ENCODE measurements at places on chromosomes 3 and 15.

GRCh38 chr3:23308986-23309625, 106.0 kb downstream of the UBE2E2 start:
- no peak for DNase-seq

GRCh38 chr3:4900298-4900697, 78.9 kb upstream of the BHLHE40 start:
- no peak for DNase-seq

GRCh38 chr3:195872800-195873199, 35.6 kb downstream of the TNK2 start:
- no peak for DNase-seq

GRCh38 chr3:99856437-99857220, 39.0 kb downstream of the CMSS1 start:
- DNase-seq = no peak

- DNase-seq = no peak
Measured at GRCh38 chr15:70411143-70411863, 313.6 kb upstream of the TLE3 start.

GRCh38 chr15:31977812-31978661, 52.3 kb upstream of the CHRNA7 start:
- peak; percentile 15 for DNase-seq

DNA sequence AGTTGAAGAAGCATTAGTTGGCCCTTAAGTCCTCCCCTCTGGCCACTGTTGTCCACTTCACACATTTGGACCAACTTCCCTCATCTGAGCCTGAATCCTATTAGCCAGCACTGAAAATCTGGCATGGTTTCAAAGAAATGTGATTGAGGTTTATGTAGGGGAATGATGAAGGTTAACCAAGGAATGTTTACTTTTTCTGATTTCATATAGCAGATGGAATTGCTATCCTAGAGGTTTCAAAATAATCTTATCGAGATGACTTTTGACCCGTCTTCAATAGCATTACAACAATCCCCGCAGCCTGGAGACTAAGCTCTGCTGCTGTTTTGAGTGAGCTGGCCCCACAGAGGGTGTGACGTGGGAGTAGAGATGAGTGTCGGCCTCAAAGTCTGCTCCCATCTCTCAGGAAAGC, 200.8 kb upstream of the IL12A start:
- no peak for DNase-seq

- peak; percentile 6 for DNase-seq
Measured at GRCh38 chr3:40753291-40753770, 228.6 kb downstream of the ZNF621 start.

DNA sequence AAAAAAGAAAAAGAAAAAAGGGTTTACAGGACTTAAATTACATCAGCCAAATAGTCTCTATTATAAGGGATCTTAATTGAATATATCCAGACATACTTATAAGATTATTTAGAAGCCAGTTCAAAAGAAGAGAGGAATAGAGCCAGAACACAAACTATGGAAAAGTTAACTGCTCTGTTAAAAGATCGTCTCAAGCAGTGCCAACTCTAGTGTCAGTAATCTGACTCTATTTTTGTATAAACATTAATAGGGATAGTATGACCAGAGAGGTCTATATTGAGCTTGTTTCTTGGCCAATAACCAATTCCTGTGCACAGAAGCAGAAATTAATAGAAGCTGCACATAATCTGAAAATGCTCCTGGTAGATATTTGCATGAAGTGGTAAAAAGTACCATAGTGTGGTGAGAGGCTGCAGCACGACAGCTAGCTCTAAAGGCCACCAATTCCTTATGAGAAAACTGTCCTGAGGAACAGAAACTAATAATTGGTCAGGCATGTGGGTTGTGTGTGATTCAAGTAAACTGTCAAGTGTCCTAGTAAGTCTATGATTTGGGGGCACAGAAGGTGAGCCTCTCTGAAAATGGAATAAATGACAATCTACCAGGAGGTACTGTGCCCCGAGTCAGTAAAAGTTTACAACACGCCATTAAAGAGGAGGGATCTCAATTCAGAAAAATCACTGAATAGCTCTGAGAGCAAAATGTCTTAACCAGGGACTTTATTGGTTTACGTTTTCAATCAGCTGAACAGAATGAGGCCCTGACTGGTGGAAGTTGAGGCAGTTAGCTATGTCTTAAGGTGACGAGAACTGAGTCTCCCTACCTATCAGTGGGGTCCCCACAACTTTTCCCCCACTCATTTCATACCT, 51.5 kb upstream of the NANOGP8 start:
- DNase-seq = no peak

- no peak for DNase-seq
Measured at GRCh38 chr15:60720086-60720485, 241.1 kb upstream of the ICE2 start.

- no peak for DNase-seq
Measured at GRCh38 chr3:149080699-149081091, 5.6 kb downstream of the HLTF start.

- no peak for DNase-seq
Measured at GRCh38 chr15:48380198-48380597, 49.0 kb downstream of the DUT start.

DNA sequence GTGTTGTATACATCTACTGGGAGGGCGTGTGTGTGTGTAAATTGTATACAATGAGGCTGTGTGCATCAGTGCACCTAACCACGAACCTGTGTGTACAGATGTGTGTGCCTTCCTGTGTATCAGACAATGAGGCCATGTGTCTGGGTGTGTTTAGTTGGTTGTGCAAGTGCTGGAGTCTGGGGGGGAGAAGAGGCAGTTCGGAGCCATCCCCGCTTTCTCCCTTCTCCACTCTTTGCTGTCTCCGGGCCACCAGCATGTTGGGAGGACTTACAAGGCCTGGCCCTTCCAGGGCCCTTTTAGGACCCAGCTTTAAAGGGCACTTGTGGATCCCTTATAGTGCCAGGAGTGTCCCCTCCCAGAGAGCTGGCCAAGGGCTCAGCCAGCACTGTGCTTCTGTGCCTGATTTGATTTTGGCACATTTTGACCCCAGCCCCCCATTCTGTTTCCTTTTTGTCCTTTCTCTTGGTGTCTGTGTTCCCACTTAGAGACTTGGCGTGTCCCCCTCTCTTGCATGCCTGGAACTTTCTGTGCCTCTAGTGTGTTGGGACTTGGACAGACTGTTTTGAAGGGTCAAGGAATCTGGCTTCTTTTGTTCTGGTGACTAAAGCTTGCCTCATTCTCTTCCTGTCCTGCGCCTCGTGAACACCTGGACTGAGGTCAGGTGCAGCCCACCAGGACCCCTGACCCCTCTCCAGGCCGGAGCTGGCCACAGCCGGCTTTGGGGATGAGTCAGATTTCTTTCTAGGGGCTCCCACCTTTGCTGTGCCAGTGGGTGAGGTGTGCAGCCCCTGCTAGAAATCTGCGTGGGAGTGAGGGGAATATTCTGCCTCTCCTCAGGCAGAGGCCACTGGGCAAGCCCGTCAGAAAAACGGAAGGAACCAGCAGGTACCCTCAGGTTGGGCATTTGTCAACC, 1.5 kb downstream of the CTDSPL start:
- no peak for DNase-seq

GRCh38 chr3:86923071-86923491, 67.9 kb downstream of the VGLL3 start:
- peak; percentile 33 for DNase-seq

Measured in NCI-H1694 treated with DMSO at 0.1 percent for 48 hours (cell line).